ENCODE measurements at places on chromosomes 5 and 9.

GRCh38 chr5:151338734-151339133, 8.6 kb downstream of the SLC36A2 start:
- DNase-seq = no peak

DNA sequence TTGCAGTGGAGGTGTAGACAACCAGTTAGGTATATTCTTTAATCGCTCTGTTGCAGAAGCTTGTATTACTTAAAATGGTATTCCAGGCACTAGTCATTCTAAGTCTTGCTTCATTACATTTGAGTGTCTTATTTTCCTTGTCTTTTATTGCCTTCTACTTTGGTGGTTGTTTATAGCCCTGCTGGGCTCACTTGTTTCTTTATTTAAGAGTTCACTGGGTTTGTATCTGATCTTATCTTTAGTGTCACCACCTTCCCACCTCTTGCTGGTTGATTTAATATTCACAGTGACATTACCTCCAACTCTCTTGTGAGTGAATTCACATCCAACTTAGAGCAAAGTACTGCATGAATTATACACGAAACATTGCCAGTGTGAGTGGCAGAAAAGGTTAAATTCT, 83.6 kb upstream of the BNC2 start:
- no peak for DNase-seq

- DNase-seq = no peak
Observed at GRCh38 chr9:7185612-7186011, 427.8 kb downstream of the KDM4C start.

- no peak for DNase-seq
Observed at GRCh38 chr9:113530022-113530635, 66.6 kb downstream of the RGS3 start.

DNA sequence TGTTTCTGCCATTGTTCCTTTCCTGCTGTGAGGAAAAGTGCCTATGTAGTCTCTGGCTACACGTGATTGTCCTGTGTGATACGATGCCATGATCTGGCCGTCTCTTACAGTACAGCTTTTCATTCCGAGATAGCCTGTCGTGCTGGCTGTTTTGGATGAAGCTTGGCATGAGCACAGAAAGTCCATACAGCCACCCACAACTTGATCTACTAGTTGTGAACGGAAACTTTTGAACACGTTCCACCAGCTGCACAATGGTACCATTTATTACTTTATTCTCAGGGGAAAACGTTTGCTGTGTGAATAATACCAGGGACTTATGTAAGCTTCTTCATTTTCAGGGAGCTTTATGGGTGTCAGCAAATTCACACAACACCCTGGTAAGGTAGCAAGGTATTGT, 217.6 kb upstream of the ANKRD55 start:
- DNase-seq = no peak

- DNase-seq = no peak
Observed at GRCh38 chr9:35795695-35796094, 4.3 kb downstream of the NPR2 start.

GRCh38 chr9:13439685-13440476, 160.4 kb upstream of the MPDZ start:
- DNase-seq = no peak

- DNase-seq = no peak
Observed at GRCh38 chr9:129491487-129491855, 129.4 kb downstream of the C9orf50 start.
